ENCODE measurements at places on chromosomes 5 and 9.

GRCh38 chr5:17910318-17910717 lies 276.1 kb downstream of the TAF11L14 start:
- no peak for DNase-seq

GRCh38 chr5:74183041-74183440 lies 457.5 kb downstream of the ENC1 start:
- DNase-seq: no peak

DNA sequence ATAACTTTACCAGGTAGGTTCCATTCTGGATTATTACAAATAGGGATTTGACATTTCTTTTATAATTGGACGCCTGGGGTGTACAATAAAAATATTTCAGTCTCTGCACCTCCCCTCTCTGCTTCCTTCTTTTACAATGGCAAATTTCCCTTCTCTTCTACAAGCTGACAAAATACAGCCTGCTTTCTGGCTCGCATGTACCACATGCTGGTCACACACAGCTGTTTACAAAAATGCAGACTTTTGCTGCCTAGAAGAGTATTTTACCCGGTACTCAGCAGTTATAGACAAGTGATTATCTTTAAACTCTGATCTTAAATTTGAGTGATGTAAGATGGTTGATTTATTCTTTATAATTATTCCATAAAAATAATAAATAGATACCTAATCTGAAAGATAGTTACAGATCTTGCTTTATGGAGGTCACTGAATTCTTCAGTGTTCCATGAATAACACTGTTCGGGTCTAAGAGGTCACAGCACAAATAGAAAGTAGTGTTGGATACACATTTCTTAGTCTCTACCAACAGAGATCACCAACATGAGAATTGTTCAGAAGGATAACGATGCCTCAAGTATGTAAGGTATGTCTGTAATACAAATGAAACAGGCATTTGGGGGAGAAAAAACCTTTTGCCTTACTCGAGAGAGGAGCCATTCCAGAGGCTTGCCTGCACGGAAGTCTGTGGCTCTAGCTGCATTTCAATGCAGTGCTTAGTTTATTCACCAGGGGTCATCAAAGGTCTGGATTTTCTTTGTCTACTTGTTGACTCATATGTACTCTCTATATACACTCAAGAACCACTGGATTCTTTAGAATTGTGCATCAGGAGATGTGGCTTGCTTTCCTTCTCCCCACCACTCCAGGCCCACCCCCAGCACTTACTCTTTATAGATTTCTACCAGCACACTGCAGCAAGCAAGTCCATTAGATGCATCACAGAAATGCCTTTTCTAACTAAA lies 206.6 kb upstream of the RFX3 start:
- DNase-seq: no peak

DNA sequence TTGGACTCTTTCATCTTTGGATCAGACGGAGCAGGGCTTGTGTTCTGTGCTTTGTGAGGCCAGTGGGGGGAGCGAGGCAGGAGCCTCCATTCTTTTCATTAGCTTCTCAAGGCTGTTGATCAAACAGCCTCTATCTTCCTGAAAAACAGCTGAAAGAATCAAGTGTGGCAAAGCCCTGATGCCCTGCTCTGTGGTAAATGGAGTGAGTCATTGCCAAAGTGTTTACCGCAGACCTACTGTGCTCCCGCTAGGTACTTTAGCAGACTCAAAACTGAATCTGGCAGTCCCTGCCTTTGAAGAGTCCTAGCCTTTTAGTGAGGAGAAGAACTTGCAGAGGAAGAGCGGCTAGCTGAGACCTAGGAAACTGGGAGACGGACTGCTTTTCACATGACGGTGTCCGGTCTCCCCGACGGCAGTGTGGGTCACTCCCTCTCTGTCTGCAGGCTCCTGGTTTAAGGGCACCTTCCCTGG lies 3.3 kb downstream of the ANKRD33B start:
- DNase-seq: no peak

DNA sequence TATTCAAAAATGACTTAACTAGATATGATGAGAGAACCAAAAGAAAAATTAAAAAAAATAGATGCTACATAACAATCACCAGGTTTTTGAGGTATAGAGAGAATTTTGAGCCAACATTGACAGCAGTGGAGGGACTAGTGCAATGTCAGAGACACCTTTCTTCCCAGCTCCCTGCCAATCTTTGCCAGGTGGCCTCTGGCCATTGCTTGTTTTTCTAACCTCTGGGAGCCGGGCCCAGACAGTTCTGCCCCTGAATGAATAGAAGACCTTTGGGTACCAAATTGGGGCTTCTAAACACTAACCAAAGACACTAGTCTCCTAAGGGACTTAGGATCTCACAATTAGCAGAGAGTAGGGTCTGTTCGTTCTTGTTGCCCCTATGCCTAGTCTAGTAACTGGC lies 33.4 kb downstream of the FOXD1 start:
- no peak for DNase-seq

GRCh38 chr5:15092801-15093200 lies 221.2 kb upstream of the ANKH start:
- no peak for DNase-seq

Measured in stimulated activated CD8-positive, alpha-beta memory T cell treated with anti-CD3 and anti-CD28 coated beads, Interleukin-4, amount 100 ng/mL, for 1 hour (primary cell).